Stimulated activated naive CD4-positive, alpha-beta T cell treated with Interleukin-2 at 50 U/mL for 16 hours (primary cell): ENCODE measurements at places on chromosomes 13 and 19.
A peak's percentile ranks its signal among the peaks of the same experiment; 100 is the strongest.

DNA sequence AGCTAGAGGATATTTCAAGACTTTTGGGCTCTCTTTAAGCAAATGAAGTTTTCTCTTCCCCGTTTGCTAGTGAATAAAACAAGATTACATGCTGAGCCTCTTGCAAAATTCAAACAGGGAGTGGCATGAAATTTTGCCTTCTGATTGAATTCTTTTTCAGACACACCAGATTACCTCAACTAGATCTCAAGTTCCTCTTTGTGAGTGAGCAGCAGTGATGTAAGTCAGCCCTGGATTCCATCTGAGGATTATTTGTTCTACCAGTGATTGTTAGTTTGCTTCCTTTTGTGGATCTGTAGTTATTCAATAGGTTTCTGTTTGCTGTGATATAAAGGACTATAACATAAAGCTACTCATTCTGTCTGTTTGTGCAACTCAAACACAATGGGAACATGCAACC lies 407.7 kb downstream of the LMO7 start:
- no peak for DNase-seq

- no peak for DNase-seq
Observed at GRCh38 chr13:40170091-40170490, 496.4 kb downstream of the FOXO1 start.

DNA sequence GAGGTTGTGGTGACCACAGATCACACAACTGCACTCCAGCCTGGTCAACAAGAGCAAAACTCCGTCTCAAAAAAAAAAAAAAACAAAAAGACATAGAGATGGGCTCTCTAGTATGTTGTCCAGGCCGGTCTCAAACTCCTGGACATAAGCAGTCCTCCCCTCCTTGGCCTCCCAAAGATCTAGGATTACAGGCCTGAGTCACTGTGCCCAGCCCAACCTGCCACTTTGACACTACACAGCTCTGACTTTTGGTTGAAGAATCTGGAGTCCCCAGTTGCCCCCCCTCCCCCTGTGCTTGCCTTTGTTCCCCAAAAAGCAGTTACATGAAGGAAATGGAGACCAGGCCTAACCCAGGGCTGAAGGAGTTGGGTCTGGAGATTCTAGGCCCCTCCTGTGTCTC lies 12.9 kb downstream of the CARM1 start:
- DNase-seq: no peak

DNA sequence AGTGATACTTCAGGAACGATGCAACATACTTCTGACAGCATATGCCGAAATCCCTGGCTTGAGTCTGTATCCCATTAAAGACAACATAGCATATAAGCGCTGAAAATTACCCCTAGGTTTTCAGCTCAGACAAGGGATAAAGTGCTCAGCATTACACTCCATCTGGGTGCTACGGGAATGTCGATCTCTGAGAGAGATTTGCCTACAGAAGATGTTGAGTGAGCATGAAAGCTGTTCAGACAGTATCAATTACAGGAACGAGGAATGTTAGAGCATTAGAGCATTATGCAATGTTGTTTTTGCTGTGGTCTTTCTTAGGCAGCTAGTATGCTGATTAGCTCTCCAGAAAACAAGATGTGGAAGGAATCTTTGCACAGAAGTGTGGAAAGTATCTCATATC lies 484.5 kb downstream of the LIG4 start:
- no peak for DNase-seq

DNA sequence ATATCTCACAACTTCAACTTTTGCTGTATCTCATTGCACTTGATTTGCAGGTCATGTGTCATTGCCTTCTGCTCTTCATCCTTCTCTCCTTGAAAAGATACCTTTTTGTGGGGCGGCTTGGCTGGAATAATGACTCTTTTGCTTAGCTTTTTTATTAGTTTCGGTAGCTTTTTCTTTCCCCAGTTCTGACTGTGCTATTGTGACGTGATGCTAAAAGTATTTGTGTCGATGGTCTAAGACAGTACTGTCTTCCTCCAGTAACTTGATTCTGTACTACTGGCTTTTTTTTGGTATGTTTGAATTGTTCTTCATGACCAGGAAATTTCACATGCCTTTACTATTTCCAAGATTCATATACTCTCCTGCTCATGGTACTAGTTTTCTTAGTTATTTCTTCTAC lies 63.1 kb downstream of the SLITRK1 start:
- DNase-seq: no peak

DNA sequence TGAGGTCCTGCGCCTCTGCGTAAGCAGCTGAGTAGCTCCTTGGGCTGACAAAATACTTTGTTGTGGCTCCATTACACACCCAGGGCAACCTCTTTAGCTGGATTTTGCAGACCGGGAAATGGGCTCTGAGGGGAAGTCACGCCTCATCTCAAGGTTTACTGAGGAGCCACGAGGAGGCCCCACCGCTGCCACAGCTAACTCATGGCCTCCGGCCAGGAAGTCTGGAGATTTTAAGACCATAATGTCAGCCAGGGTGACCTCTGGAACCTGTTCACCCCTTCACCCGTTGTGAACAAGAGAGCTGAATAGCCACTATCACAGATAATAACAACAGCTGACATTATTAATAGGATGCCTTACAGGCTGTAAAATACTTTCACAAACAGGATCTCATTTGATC lies 351.3 kb upstream of the TMTC4 start:
- DNase-seq: no peak

DNA sequence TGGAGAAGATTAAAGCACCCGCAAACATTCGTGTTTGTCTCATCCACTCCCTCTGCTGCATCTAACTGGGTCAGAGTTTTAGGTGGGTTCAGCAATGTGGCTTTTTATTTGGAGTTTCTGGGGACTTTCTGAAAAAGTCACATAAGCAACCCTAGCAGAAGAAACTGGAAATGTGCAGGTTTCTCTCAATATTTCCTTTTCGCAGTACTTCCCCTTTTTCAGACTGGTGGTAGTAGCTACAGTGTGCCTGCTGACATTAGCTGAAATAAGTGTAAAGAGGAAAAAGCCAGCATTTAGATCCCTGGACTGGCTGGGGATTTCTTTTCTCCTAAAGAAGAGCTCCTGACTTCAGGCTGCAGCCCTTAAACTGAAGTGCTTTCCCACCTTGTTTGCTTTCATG lies 15.9 kb upstream of the OLFM4 start:
- no peak for DNase-seq

DNA sequence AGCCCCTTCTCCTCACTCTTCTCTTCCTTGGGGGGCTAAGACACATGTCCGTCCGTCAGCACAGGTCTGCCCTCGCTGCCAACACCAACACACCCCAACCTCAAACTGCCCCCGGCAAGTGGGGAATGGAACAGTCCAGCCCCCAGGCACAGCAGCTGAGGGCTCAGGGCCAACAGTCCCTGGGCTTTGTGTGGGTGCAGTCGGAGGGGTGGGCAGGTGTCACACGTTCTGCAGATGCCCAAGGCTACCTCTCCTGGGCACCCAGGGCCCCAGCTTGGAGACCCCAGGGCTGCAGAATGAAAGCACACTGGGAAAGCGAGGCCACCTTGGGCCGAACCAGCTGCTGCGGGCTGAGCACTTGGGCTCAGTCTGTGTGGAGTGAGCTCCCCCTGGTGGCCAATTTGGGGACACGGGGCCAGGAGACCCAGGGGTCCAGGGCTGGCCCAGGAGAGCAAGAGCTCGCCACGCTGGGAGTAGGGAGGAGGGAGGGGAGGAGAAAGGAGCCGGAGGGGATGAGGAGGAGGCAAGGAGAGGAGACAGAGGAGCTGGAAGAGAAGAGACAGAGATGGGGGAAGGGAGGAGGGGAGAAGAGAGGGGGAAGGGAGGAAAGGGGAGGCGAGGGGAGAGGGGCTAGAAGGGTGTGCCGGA lies 14.0 kb upstream of the ATP8B3 start:
- peak; percentile 66 for DNase-seq

GRCh38 chr13:112779856-112780604 lies 90.2 kb downstream of the ATP11A start:
- no peak for DNase-seq

GRCh38 chr19:40774916-40775631 lies at the start of gene MIA:
Gene MIA, plus strand, starts transcription at chr19:40775521. Its CDS starts 22 bp downstream, at chr19:40775543.
- no peak for DNase-seq

GRCh38 chr13:75467040-75467728 lies 14.8 kb downstream of the TBC1D4 start:
- DNase-seq: no peak

DNA sequence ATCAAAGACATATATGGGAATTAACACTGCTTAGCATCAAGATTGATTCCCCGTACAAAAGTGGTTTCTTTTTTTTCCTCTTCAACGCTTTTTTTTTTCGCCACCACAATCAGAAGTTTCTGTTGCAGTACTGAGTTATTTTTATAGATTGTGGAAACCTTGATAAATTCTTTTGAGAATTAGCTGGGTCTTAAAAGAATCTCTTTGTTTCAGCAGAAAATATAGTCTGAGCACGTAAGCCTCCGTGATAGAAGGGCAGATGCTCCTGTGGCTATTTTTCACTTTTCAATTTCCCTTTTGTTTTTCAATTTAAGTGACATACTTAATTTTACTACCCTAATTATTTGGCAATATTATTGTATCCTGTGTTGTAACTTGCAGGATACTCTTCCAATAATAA lies 531.8 kb downstream of the DCT start:
- DNase-seq: no peak

- no peak for DNase-seq
Observed at GRCh38 chr19:954672-955494, 29.0 kb downstream of the ARID3A start.

GRCh38 chr19:18742838-18743783 lies 48.0 kb downstream of the COMP start:
- DNase-seq: no peak

- no peak for DNase-seq
Observed at GRCh38 chr19:18266771-18267686, 7.2 kb downstream of the IQCN start.

- DNase-seq: no peak
Observed at GRCh38 chr13:28741084-28741491, 22.3 kb upstream of the SLC46A3 start.

GRCh38 chr13:114259974-114260373 lies 21.4 kb upstream of the UPF3A start:
- no peak for DNase-seq

- peak; percentile 15 for DNase-seq
Observed at GRCh38 chr13:99237981-99238662, 20.1 kb downstream of the GPR18 start.

DNA sequence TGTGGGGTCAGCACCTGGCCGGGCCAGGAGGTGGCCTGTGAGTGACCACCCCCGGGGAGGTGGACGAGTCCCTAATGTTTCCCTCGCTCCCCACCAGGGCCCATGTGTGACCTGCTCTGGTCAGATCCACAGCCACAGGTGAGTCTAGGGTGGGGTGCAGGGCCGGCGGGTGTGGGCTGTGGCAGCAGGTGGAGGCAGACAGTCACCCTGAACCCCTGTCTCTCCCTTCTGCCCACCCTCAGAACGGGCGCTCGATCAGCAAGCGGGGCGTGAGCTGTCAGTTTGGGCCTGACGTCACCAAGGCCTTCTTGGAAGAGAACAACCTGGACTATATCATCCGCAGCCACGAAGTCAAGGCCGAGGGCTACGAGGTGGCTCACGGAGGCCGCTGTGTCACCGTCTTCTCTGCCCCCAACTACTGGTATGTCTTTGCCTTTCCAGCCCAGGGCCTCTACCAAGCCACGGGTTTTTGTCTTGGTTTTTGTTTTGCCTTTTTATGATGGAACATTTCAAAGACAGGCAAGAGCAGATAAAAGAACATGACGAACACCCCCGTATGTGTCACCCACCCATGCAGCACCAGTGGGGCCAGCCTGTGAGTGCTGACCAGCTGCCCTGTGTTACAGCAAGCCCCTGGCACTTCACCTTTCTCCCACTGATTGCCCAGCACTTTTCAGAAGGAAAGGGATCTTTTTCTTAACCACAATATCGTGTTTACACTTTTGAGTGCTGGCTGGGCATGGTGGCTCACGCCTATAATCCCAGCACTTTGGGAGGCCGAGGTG lies 24.9 kb downstream of the CCDC8 start:
- no peak for DNase-seq

- DNase-seq: no peak
Observed at GRCh38 chr13:73168226-73168952, 109.6 kb downstream of the KLF5 start.

DNA sequence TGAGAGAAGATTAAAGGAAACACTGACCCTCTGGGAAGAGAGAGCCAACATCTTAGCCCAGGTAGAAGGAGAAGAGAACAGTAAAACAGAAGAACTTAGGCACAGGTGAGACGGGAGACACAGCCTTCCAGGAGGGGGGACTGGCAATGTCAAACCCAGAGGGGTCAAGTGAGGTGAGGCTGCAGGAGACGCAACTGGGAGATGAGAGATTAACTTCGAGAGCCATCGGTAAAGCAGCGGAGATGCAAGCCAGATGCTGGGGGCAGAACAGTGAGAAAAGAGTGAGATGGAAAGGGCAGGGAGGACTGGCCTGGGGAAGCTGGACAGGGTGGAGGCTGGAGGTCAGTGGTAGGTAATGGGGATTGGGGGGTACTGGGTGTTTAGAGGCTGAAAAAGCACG lies 5.2 kb downstream of the INSR start:
- DNase-seq: no peak

DNA sequence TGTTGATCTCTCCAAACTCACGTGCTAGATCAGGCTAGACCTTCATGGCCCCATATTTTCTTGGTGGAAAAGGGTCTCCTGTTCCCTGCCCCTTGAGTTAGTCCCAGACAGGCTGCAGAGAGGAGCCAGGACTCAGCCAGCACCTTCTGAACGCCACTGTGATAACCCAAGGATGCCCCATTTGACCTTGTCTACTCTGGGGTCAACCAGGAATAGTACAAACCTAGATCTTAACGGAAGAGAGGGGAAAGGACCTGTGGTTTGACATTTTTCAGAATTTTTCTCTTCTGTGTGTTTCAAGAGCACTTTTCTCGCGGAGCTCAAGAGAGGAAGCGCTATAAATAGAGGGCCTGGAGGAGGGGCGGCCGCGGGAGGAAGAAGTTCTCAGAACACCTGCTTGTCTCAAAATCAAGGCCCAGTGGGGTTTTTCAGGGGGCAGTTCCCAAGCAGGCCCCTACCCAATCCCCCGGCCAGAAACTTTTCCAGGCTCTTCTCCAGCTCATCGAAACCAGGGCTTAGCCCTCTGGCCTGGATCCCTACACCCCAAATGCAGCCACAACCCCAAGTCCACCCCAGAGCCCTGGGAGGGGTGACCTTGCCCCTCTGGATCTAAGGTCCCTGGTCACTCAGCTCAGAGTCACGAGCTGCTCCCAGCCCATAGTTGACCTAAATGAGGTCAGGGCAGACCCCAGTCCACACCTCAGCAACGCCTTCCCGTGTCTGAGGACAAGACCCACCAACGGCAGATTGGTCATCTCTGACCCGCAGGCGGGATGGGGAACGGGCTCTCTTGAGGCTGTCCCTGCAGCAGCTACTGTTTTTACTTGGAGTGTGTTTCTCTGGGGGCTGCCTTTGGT lies 75.6 kb upstream of the TM9SF2 start:
- peak; percentile 10 for DNase-seq

GRCh38 chr19:45154064-45154827 lies 6.5 kb downstream of the NKPD1 start:
- no peak for DNase-seq

DNA sequence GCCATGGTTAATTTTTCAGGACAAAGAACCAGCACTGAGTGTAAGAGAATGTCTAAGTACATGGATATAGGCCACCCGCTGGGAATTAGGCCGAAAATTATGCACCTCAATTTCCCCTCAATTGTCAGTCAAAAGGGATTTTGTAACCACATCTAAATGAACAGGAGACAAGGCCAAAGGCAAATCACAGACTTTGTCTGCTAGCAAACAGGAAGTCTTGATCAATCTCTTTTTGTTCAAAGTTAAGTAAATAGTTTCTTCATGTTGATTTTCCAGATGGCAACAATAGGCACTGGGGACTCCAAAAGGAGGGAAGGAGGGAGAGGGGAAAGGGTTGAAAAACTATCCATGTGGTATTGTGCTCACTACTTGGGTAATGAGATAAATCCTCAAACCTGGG lies 276.0 kb downstream of the COG6 start:
- no peak for DNase-seq
